ENCODE measurements at places on chromosomes 6 and 20.

DNA sequence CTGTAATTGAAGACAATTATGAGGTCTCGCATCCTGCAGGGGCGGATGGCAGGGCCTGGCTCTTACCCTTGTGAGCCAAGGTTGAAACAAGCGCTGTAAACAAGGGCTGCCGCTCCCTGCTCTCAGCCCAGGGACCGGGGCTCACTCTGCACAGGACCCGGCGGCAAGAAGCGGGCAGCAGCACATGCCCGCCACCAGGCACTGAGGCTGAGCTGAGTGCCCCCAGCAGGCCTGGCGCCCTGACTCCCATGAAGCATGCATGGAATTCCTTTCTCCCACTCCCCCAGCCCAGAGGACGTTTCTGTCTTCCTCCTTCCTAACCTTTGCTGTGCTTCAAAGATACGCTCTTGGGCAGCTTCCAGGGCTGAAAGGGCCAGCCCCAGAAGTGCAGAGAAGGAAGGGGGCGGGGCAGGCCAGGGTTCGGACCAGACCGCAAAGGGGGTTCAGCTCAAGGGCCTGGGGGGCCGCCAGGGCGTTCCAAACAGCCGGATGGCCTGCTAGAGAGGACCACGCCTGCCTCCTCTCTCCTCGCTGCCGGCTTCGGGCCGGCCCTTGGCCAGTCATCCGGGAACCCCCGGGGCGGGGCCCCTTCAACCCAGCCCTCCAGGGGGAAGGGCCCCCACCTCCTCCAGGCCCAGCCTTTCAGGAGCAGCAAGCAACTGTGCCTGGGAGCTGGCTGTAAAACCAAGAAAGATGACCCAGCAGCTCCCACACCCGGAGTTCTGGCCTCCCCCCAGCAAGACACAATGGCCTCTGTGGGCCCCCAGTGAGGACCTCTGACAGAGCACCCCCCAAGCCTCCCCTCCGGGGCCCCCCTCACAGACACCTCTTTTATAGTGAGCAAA lies 109.9 kb downstream of the NOL4L start:
- no peak for DNase-seq

- no peak for DNase-seq
Observed at GRCh38 chr6:155185544-155185943, 78.3 kb upstream of the CLDN20 start.

GRCh38 chr6:115891750-115892149 lies 168.9 kb downstream of the FRK start:
- no peak for DNase-seq

DNA sequence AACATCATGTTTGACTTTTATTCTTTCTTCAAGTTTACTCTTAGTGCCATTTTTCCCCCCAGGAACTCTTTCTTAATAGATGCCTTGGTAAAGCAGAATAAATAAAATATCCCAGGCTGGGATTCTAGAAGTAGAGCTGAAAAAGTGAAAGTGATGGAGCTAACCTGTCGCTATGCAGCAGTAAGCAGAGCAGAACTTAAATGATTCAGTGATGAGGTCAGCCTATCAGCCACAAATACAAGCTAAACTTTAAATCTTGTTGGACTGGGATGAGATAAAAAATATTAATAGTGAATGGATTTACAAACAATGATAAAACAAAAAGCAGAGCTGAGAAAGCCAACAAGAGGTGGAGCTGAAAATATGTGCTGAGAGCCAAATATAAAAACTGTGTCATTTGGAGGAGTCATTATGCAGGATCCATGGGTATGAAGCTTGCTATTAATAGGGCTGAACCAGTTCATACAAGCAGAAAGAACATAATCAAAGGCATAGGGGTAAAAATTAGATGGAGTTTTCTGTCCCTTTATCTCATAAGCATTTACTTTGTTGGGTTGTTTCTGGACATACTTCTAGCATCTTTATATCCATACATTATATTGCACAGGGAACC lies 877.8 kb downstream of the EPHA7 start:
- no peak for DNase-seq

- DNase-seq = no peak
Observed at GRCh38 chr6:13604546-13605416, 10.4 kb upstream of the NOL7 start.

GRCh38 chr6:40163924-40164323 lies 229.7 kb upstream of the MOCS1 start:
- DNase-seq = no peak

- no peak for DNase-seq
Observed at GRCh38 chr20:50467718-50468356, 42.3 kb upstream of the PTPN1 start.

DNA sequence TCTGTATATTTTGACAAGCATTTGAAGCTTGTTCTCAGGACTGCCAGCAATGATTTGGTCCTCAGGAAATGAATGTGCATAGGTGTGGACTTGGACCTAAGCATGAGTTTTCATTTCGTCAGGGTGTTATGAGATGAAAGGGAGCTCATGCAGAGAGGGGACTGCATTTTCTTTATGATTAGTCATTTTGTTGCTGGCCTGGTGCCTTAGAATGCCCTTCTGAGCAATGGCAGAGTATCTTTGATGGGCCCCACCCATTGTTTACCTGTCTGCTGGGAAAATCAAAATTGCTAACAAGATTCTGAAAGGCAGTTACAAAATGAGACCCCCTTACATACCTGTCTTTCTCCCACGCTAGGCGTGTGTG lies 51.5 kb upstream of the MTHFD1L start:
- DNase-seq = no peak

DNA sequence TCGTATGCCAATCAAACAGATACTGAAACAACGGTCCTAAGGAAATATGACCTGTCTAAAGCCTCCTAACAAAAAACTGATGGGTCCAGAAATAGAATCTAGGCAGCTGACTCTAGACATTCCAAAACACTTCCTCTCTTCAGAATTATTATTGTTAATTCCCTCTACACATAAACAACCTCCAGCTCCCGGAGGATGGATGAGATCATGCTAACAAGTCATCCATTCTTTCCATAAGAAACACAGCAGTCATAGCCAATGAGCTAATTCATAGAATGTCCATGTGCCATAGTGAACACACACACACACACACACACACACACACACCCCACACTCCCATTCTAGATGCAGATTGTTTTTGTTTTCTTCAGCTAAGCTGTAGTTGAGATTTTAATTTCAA lies 44.3 kb downstream of the HDGFL1 start:
- DNase-seq = no peak

DNA sequence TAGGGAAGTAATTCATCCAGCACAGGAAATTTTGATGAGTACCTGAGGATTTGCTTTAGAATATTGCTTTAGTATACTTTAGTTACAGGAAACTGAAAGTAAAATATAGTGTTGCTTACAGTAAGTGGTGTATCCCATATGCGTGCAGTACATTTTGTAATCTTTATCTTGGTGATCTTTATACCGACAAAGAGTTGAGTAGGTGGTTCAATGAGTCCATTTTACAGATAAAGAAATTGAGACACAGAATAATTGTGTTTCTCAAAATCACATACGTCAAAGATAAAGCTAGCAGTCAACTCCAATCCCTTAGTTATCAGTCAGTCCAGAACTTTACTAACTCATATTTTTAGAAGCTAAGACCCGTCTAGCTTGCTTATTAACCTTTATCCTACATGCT lies 65.8 kb upstream of the E2F3 start:
- DNase-seq = no peak

GRCh38 chr20:53032478-53032932 lies 60.3 kb downstream of the TSHZ2 start:
- no peak for DNase-seq

DNA sequence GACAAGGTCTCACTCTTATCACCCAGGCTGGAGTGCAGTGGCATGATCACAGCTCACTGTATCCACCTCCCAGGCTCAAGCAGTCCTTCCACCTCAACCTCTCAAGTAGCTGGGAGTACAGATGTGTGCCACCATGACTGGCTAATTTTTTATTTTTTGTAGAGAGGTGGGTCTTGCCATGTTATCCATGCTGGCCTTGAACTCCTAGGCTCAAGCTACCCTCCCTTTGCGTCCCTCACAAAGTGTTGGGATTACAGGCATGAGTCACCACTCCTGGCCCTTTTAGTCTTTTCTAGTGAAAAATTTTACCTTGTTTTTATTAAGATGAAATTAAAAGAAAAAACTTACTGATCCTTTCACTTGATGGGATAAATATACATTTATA lies 17.2 kb downstream of the CDC5L start:
- DNase-seq = no peak

GRCh38 chr20:11376998-11377397 lies 540.7 kb upstream of the BTBD3 start:
- DNase-seq = no peak

DNA sequence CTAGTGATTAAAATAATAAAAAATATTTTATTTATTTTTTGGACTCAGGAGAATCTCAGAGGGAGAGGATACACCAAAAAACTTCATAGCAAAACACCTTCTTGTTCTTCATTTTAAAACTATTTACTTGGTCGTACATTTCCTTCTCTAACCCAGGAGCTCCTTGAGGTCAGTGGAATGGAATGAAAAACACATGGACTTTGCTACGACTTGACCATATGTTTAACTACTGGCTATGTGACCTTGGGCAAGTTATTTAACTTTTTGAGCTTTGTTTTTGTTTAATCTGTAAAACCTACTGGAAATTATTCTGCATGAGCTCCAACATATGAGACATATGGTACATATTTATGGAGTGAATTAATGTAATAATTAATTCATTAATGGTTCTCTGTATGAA lies 1005.5 kb upstream of the CITED2 start:
- DNase-seq = no peak

DNA sequence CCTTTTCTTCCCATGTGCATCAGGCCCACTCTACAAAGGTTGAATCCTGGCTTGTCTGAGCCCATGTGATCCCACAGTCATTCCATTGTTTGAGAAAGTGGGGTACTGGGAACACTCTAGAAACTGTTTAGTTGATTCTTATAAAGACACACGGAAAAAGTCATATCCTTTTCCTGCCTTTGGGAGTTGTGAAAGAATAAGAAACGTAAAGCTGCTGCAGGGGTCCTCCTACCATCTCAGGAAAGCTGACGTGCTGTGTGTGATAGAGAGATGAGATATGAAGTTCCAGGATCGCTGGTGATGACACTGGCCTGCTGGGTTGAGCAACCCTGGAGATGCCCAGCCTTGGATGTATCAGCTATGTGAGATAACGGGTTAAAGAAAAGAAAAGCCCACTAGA lies 21.3 kb upstream of the HLA-DRB5 start:
- no peak for DNase-seq

- DNase-seq = no peak
Observed at GRCh38 chr20:52280407-52280806, 88.8 kb upstream of the ZFP64 start.

- no peak for DNase-seq
Observed at GRCh38 chr6:131773284-131773950, 34.4 kb upstream of the ENPP1 start.

GRCh38 chr6:111759836-111760785 lies 113.1 kb downstream of the FYN start:
- DNase-seq = no peak

GRCh38 chr6:10309457-10310329 lies 105.2 kb downstream of the TFAP2A start:
- DNase-seq = no peak

DNA sequence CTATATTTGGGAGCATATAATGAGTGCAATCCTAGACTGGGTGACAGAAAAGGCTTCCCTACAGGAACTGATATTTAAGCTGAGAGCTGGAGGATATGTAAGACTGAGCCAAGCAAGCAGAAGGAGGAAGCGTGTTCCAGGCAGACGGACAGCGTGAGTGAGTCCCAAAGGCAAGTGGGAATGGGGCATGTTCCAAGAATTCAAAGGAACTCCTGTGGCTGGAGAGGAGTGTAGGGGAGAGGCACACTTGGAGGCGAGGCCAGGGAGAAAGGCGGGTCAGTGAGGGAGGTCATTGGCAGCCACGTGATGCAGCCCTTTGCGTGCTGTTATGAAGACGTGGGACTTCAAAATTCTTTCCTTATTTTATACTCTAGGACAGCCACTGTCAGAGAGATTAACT lies 27.9 kb upstream of the SGK1 start:
- DNase-seq = no peak

DNA sequence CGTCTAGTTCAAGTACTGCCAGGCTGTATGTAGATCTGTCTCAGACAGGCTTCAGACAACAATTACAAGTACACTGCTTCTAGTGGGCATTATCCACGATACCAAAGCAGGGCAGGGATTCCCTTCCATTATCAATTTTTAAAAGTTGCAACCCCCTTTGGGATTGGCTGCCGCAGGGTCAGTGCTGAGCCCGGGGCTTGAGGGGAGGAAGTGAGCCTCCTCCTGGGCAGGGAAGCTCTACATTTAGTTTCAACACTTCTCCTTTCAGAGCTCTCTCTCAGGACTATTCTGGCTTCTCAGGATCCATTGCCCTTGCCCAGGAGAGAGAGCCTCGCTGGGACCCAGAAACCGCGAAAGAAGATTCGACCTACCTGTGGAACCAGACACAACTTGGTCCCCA lies 1.5 kb downstream of the HTR1B start:
- DNase-seq = no peak

DNA sequence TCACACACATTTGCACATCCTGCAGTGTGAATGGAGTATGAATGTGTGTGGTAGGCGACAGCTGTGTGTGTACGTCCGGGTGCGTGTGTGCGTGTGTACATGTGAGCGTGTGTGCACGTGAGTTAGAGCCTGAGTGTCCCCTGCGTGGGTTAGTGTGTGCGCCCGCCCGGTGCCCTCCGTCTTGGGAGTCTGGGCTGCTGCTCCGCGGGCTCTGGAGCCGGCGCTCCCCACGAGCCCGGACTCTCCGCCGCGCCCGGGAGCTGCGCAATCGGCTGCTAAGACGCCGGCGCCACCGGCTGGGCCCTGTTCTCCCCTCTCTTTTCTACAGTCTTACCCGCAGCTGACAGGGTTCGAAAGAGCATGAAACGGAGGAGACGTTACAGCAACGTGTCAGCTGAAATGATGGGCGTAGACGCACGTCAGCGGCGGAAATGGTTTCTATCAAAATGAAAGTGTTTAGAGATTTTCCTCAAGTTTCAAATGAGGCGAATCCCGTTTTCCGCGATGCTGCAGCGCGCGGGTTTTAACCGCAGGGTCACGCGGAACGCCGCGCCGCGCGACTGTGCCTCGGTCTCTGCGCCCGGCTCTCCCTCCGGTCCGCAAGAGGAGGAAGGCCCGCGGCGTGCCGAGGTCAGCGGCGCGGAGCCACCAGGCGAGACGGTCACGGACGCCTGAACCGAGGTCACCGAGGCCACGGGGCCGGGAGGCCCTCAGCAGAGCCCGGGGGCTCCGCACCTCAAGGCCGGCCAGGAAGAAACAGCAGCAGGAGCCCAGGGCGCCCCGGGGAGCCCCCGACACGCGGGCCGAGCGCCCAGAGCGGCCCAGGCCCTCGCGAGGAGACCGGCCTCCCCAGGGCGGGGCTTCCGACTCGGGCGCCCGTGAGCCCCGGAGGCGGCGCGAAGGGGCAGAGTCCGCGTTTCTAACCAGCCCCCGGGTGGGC lies 95.3 kb upstream of the BHLHE23 start:
- no peak for DNase-seq

DNA sequence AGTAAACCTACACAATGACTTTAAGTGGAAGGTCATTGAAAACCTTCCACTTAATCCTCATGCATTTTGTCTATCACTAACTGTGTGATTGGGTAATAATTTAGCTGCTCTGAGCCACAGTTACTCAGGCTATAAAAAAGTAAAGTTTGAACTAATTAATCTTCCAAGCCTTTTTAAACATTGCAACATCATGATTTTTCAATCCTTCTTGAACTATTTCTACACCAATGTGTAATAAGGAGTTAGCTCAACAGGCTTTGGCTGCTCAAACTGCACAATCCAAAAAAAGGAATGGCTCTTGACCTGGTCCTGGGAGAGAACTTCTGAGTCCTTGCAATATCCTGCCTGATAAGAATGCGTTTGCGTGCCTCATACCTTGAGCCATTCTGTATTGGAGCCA lies 34.8 kb upstream of the FILIP1 start:
- no peak for DNase-seq
